Activated B cell treated with CpG ODN at 0.5 μM for 24 hours (primary cell): ENCODE measurements at places on chromosomes 3 and 15.

DNA sequence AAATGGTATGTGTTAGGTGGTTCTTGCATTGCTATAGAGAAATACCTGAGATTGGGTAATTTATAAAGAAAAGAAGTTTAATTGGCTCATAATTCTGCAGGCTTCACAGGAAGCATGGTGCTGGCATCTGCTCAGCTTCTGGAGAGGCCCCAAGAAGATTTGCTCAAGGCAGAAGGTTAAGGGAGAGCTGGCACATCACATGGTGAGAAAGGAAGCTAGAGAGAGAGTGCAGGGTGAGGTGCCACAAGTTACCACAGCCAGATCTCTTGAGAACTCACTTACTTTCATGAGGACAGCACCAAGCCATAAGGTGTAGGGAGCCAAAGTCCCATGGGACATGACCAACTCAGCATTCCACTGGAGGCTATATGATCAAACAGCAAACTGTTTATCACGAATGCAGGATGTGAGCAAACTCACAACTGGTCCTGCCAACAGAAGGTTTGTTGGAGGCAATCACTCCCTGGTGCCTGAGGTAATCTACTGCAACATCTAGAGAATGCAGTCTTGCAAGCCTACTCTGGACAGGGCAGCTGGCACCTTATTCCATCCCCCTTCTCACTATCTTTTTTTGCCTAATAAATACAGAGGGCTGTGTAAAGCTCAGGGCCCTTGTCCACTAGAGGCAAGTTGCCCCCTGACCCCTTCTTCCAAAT is 28.1 kb upstream of the CCR2 start:
- DNase-seq: no peak

DNA sequence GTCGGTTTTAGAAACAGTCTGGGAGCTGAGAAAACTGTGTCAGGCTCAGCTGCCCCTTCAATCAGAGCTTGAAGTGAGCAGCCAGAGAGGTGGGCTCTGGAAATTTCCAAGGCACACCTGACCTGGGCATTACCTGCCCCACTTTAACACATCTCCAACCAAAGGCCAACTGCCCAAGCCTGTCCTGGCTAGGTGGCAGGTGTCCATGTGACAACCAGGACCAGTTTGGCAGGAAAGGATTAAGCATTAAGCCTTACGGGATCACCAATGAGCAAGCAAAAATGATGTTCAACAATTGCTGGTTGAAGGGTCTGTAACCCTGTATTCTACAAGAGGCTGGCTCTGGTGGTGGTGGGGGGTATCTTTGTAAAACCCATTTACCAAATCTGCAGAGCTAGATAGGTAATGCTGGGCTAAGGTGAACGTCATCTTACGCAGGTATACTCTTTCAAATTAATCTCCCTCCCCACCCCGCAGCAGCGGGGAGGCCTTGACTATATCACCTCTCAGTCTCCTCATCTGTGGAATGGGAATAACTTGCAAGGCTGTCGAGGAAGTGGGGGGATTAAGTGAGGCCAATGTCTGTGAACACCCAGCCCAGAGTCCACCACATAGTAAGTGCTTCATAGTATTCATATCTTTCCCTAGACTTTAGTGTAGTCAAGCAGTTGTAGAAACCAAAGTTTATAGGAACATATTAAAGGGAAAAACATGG is 183.2 kb downstream of the MEGF11 start:
- DNase-seq: no peak

GRCh38 chr15:57445872-57446271 is 69.6 kb downstream of the CGNL1 start:
- no peak for DNase-seq

DNA sequence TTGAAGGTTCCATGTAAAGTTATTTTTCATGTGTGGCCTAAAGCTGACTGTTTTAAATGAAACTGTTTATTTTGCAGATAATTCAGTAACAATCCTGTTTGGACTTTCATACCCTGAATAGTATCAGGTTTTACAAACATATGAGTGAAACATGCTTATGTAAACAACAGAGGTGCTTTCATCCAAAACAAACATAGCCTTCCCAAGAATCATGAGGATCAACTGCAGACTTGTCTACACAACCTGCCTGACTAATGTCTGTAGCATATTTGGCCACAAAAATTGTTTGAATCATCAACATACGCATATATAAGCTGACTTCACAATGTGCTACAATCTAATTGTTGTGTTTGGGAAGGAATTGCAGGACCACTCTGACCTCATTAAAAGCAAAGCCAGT is 190.4 kb downstream of the DIPK2A start:
- DNase-seq: no peak

GRCh38 chr3:32296251-32297204 is 58.0 kb downstream of the CMTM8 start:
- peak; percentile 40 for DNase-seq

- DNase-seq: peak; percentile 28
Observed at GRCh38 chr15:43204016-43204901, 16.6 kb downstream of the EPB42 start.

- no peak for DNase-seq
Observed at GRCh38 chr15:91110407-91110806, 10.3 kb downstream of the SV2B start.

- no peak for DNase-seq
Observed at GRCh38 chr15:98124581-98124980, 164.1 kb downstream of the ARRDC4 start.

- no peak for DNase-seq
Observed at GRCh38 chr3:112167758-112168157, 34.7 kb upstream of the GCSAM start.

DNA sequence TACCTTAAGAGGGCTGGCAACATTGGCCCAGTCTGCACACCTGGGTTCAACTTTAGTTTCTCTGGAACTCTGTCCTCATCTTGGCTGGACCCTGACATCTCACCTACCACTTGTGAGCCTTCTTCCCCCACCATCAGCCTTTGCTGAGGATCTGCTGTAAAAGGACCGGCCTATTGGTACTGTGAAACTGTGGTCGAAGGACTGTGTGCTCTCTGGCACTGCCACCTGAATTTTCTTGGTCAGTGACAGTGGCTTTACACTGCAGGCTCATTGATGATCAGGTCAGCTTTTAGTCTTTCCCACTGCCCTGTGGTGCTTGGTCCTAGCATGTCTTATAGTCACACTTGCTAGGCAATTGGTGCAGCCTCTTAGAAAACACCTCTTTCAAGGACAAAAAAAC is 86.9 kb downstream of the PEX5L start:
- DNase-seq: no peak

DNA sequence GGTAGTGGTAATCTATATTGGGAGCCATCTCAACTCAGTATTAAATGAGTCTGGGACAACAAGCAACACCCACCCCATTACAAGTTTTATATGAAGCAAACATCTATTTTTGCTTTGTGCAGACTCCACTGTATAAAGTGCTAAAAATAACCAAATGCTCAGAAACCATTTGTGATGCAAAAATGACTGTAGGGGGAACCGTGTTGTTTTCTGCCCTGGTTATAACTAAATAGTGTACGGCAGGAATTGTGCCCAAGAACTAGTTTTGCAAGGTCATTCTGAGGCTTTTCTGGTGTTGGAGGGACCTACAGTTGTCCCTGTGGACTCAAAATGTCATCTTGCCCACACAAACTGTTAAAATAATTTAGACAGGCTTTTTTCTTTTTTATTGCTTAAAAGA is 88.3 kb downstream of the ITPR1 start:
- no peak for DNase-seq

DNA sequence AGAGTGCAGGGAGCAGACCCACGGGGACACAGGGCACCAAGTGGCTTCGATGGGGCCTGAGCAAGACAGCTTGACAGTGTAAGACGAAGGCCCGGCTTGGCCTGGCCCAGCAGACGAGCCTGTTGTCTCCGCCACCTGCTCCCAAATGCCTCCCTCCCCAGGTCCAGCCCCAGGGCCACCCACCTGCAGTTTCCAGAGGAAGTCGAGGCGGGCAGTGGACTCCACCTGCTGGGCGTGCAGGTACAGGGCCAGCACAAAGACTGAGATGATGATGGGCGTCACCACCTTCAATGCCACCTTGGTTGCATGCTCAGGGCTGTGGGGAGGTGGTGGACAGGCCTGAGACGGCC is 94.1 kb downstream of the SEC22A start:
- no peak for DNase-seq

DNA sequence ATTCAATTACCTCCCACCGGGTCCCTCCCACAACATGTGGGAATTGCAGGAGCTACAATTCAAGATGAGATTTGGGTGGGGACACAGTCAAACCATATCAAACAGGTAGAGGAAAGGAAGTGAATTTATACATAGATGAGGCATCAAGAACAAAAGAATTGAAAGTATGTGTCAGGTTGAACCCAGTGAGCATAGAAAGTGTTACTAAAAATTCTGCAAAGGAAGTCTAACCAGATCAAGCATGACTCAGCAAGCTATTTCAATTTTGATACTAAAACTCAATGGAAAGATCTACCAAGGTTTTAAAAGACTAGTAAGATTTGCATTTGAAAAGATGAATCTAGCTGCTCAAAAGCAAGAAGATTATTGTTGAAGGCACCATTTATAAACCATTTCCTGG is 323.0 kb downstream of the ROBO2 start:
- DNase-seq: no peak

DNA sequence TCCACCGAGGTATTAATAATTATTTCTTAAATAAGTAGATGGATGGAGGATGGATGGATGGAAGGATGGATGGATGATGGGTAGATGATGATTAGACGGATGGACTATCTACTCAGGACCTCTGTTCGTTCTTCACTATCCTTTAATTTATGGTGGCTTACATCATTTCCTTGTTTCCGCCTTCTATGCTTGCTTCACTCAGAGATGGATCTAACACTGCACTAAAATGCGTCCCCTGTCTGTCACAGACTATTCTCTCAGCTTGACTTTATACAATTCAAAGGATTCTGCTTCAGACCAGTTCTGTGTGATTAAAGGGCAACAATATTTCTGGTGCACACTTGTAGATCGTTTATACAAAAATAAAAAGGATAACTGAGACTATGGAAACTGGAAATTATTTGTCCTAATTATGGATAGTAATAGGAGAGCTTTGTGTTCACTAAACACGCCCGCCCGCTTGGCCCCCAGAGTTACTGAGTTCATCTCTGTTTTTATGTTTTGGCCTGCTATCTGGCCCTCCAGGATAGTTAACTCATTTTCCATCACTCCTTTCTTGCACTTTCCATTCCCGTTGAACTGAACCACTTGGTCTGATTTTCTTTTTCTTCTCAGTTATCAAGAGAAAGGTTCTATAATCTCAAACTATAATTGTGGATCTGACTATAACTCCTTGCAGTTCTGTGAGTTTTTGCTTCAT is 41.4 kb upstream of the CA12 start:
- no peak for DNase-seq

GRCh38 chr3:170909129-170909903 is 879 bp upstream of the EIF5A2 start:
- no peak for DNase-seq
